Vagina (tissue), 2 donors: ENCODE measurements at places on chromosomes 5 and 9.

GRCh38 chr9:134617836-134618162, 23.8 kb upstream of the COL5A1 start:
- DNase-seq = no peak

GRCh38 chr5:3993856-3994473, 398.3 kb downstream of the IRX1 start:
- no peak for DNase-seq

DNA sequence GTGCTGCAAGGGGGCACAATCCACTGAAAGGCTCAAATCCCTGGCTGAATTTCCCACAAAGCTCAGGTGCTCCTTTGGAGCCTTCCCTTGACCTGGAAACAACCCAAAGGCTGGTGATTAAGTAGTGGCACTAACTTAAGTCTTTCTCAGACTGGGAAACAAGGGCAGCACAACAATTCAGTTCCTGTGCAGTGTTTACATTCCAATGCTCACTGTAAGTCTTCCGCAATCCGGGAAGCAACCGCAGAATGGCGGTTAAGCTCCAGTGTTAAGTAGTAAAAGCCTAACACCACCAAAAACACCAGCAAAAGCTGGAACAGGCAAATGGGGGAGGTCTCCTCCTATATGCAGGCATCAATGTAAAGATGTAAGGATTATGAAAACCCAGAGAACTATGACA, 117.2 kb downstream of the TRPM3 start:
- DNase-seq = no peak

DNA sequence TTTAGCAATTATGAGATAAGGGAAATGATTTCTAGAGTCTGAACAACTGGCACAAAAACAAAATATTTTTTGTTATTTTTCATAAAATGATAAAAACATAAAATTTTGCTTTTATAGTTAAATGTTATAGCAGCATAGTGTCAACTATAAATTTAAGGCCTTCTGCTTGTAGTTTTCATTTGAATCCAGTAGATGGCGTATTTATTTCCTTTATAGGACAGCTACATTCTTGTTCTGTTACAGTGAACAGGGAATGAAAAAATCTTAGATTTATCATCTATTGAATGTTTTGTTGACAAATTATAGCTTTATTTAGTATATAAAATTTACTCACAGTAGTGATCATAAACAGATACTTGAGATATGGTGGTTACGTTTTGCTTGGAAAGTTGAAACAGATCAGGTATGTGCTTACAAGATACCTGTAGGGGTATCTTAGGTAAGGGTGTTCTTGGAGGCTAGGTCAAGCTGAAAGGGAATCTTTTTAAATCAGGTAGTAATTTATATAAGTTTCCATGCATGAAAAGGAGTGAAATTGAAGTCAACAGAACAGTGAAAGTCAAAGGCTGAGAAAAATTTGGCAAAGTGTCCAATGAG, 239.3 kb upstream of the GRIN3A start:
- DNase-seq = no peak

DNA sequence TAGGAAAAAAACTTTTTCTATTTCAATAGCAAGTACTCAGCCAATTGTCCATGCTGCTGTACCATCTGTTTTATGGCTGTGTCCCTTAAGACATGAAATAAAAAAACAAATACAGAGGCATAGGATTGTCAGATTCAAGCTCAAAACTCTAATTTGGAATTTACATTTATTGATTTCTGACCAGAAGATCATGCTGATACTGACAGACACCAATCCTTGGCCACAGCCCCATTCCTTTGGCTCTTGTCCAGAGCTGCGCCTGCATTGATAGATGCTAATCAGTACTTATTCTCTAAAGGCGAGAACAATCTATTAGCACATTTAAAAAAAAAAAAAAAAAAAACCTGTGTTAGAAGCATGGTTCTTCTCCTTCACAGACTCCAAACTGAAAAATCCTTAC, 384.6 kb downstream of the TMEM232 start:
- DNase-seq = no peak

- DNase-seq = peak; percentile 81
Measured at GRCh38 chr9:114282507-114282906, 40.4 kb upstream of the ORM1 start.
